CD4-positive, alpha-beta T cell (primary cell): ENCODE measurements at places on chromosomes 5 and 9.

- DNase-seq = peak; percentile 63
These were observed 19.2 kb upstream of the TOR1B start for GRCh38 chr9:129783516-129784361.

GRCh38 chr5:82560561-82560960 is 282.4 kb upstream of the RPS23 start:
- no peak for DNase-seq

DNA sequence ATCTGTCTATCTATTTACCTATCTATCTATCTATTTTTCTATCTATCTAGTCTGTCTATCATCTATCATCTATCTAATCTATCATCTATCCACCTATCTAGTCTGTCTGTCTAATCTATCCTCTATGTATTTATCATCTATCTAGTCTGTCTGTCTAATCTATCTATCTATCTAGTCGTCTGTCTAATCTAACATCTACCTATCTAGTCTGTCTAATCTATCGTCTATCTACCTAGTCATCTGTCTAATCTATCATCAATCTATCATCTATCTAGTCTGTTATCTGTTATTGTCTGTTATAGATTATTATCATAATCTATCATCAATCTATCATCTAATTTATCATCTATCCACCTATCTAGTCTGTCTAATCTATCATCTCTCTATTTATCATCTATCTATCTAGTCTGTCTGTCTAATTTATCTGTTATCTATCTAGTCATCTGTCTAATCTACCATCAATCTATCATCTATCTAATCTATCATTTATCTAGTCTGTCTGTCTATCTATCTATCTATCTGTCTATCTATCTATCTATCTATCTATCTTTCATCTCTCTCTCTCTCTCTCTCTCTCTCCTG is 80.2 kb upstream of the ZNF618 start:
- no peak for DNase-seq

GRCh38 chr9:11595756-11596155 is 983.0 kb upstream of the PTPRD start:
- no peak for DNase-seq

DNA sequence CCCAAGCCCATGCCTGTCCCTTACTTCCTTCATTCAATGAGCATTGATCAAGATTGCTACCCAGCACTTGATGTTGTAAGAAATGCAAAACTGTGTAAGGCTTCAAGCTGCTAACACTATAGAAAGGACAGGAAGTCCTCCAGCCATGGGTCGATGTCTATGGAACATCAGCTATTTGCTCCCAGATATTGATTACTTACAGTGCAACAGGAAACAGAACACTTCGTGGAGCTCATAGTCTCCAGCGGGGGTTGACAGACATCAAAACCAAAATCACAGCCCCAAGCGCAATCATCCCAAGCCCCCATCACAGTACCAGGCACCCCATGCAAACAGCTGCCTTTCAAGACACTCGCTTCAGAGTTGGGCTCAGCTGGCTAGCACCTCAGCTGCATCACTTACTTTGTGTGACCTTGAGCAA is 26.8 kb upstream of the DUSP1 start:
- DNase-seq = no peak

DNA sequence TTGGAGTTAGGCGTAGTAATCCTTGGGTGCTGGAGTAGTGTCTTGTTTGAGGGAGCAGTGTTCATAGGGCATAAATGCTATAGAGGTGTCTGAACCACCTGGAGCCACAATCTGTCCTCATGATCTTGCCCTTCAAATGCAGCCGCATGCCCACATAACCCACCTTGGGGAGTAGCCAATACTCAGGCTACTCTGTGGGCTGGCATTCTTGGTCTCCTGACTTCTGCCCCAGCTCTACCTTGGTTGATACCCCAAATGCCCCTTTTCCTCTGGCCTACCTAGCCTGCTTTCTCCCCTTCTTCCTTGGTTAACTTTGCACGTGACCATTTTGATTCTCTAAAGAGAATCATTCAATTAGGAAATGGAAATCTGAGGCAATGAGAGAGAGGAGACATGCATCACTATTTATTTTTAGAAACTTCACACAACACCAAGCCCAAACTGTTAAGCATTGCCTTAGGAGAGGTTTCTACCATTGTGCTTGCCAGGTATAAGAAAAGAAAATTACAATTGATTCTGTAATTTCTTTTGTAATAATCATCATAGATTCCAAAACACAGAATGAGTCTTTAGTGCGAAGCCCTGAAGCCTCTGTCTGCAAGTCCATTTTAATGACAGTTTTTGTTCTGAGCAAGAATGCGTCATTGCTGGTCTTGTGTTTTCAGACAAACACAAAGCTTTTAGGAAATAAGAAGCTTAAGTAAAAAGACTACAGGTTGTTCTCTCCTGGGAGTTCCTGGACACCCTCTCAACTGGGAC is 135.2 kb downstream of the C9orf152 start:
- DNase-seq = no peak

DNA sequence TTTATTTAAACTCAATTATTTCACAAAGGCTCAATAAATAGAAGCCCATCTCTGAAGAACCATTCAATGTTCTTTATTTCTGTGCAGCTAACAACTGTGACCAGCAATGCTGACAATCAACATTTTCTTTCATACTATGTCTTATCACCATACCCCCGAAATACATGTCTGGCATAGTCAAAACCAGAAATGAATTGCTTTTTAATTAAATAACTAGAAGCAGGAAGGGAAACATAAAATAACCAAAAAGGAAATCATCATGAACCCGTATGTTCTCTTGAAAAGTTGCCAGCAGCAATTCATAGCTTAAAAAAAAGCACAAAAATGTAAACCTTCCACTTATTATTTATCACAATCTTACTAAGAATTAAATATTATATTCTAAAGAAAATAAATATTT is 212.4 kb downstream of the TMEM232 start:
- no peak for DNase-seq

- DNase-seq = no peak
These were observed at the start of gene SH3TC2 for GRCh38 chr5:149063017-149063687. Gene SH3TC2 (minus strand): TSS chr5:149063062. CDS start chr5:149063022, 40 bp downstream.
